ENCODE measurements at places on chromosomes 5 and 9.

DNA sequence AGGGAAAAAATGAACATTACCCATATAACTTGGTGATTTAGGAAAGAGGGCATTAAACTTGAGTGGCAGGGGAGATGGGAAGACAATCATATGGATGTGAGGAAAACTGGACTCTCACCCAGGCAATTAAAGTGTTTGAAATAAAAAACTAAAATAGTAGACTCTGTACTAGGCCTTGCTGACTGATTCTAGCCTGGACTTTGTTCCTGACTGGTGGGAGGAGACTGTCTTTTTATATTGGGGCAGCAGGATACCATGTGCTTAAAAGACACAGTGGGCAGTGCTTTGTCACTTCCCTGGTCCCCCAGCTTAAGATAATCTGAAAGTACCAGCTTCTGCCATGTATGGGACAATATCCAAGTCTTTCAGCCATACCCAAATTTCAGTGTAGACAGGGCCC lies 107.0 kb downstream of the ACTL7B start:
- no peak overlapping the region for H3K27ac ChIP-seq
- DNase-seq = no peak
- no peaks in the 10 kb centered on the region for H3K36me3 ChIP-seq
- H3K4me3 ChIP-seq = no peak overlapping the region

DNA sequence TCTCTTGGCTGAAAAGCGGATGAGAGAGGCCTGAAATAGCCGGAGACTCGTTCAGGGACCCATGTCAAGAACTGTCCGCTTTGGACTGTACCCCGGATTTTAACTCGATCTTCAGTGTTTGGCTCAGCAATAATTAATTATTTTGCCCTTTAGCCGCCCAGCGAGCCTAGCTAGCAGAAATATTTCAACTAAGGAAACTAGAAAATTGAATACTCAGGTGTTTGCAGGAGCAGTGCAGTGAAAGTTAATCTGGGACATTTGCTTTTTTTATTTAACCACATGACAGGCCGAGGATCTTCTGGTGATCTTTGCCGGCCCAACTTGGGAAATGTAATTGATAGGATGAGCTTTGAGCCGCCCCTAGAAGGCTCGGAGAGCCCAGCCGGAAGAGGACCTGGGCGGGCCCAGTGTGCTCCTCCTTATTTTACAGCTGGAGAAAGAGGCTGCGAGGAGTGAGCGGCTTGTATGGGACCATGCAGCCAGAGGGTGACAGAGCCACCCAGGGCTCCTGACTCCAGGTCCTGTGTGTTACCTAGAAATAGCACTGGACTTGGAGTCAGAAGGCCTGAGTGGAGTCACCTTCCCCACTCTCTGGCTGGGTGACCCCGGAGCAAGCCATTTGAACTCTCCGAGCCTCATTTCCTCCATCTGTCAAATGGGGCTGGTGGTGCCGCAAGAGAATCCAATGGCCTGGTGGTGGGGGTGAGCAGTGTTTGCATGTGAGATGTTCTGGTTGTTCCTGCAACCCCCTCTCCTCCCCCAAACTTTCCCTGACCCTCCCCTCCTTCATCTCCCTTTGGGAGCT lies 2.4 kb downstream of the PPARGC1B start:
- peak overlapping the region; percentile 90 for H3K4me3 ChIP-seq
- no peaks in the 10 kb centered on the region for H3K36me3 ChIP-seq
- H3K27ac ChIP-seq = peak overlapping the region; percentile 94
- DNase-seq = peak; percentile 72
- peaks cover 3% of the 10 kb centered on the region for H3K4me1 ChIP-seq

- H3K4me1 ChIP-seq = peaks cover 14% of the 10 kb centered on the region
- H3K27me3 ChIP-seq = no peaks in the 10 kb centered on the region
- no peaks in the 10 kb centered on the region for H3K36me3 ChIP-seq
- no peak for DNase-seq
These were observed 4.9 kb downstream of the ABCA2 start for GRCh38 chr9:137023157-137023556.

DNA sequence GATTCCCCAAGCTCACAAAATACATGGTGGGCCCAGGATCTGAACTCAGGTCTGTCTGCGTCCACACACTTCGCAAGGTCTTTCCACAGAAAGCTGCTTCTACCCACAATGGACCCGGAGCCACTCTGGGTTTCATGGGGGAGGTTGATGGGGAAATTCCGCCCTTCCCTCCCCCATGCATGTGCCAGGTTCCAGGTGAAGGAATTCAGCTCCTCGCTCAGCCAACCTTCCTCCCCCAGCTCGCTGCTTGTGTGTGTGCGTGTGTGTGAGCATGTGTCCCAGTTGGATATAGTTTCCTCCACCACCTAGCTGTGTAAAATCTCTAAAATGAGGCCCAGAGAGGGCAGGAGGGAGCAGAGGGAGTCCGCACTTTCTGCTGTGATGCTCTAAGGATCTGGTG lies 1.0 kb downstream of the PTGS1 start:
- H3K4me3 ChIP-seq = no peak overlapping the region
- H3K27me3 ChIP-seq = peaks cover 6% of the 10 kb centered on the region

GRCh38 chr9:133436681-133437080 lies 14.5 kb downstream of the ADAMTS13 start:
- H3K4me1 ChIP-seq = no peaks in the 10 kb centered on the region
- H3K27ac ChIP-seq = no peak overlapping the region
- DNase-seq = no peak

GRCh38 chr5:81805086-81805485 lies 54.2 kb upstream of the SSBP2 start:
- no peak overlapping the region for H3K4me3 ChIP-seq
- H3K27me3 ChIP-seq = no peaks in the 10 kb centered on the region
- H3K4me1 ChIP-seq = no peaks in the 10 kb centered on the region
- H3K36me3 ChIP-seq = no peaks in the 10 kb centered on the region

DNA sequence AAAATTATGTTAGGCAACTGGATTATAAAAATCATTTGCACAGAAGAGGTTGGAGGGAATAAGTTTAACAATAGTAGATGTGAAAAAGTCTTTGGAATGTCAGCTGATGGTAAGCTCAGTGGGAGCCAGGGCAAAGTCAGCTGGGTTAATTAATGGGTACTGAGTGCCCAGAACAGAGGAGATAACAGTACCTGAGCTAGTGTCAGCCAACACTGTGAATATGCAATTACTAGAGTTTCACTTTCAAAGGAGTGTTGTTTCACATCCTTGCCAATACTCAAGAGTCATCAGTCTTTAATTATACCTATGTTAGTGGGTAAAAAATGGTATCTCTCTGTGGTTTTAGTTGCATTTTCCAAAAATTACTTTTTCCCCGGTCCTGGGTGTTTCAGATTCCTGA lies 135.1 kb downstream of the KIF4B start:
- H3K36me3 ChIP-seq = no peaks in the 10 kb centered on the region
- no peaks in the 10 kb centered on the region for H3K4me1 ChIP-seq
- no peaks in the 10 kb centered on the region for H3K27me3 ChIP-seq
- H3K27ac ChIP-seq = no peak overlapping the region

- no peak overlapping the region for H3K4me3 ChIP-seq
- no peak for DNase-seq
- H3K36me3 ChIP-seq = no peaks in the 10 kb centered on the region
- no peaks in the 10 kb centered on the region for H3K4me1 ChIP-seq
- no peak overlapping the region for H3K27ac ChIP-seq
These were observed 163.4 kb upstream of the MAP1B start for GRCh38 chr5:71943874-71944273.

- H3K36me3 ChIP-seq = no peaks in the 10 kb centered on the region
- H3K4me1 ChIP-seq = peaks cover 65% of the 10 kb centered on the region
- peak overlapping the region; percentile 7 for H3K4me3 ChIP-seq
- no peak for DNase-seq
These were observed 4.3 kb downstream of the SMIM3 start for GRCh38 chr5:150782850-150783249.

- H3K4me1 ChIP-seq = no peaks in the 10 kb centered on the region
- no peak overlapping the region for H3K4me3 ChIP-seq
- H3K27ac ChIP-seq = no peak overlapping the region
- no peak for DNase-seq
These were observed 56.9 kb downstream of the MVB12B start for GRCh38 chr9:126383406-126384046.

GRCh38 chr9:114505187-114506081 lies at the start of gene WHRN:
Gene WHRN (minus strand): TSS chr9:114505473. CDS start chr9:114504801, 672 bp downstream.
- no peaks in the 10 kb centered on the region for H3K4me1 ChIP-seq
- peaks cover 44% of the 10 kb centered on the region for H3K27me3 ChIP-seq
- no peaks in the 10 kb centered on the region for H3K36me3 ChIP-seq
- peak; percentile 91 for DNase-seq

- no peaks in the 10 kb centered on the region for H3K4me1 ChIP-seq
- H3K4me3 ChIP-seq = no peak overlapping the region
- no peaks in the 10 kb centered on the region for H3K27me3 ChIP-seq
- no peak for DNase-seq
- no peak overlapping the region for H3K27ac ChIP-seq
These were observed 173.7 kb downstream of the BRINP1 start for GRCh38 chr9:119195521-119195920.

DNA sequence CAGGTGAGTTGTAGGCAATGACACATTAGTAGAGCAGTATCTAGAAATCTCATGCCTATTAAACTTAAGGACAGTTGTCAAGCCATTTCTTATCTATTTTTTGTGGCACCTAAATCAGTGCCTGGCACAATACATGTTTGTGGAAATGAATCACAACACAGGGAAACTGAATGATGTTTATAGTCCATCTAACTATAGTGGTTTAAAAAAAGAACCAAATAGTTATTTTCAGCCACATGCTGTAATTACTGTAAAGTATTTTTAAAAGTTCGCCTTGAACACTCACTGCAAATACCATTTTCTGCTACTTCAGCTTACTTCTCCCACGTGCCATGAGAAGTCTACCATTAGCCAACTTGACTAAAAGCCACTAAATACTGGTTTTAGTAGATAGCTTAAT lies 21.9 kb downstream of the FNBP1 start:
- H3K4me1 ChIP-seq = peaks cover 8% of the 10 kb centered on the region
- H3K27me3 ChIP-seq = no peaks in the 10 kb centered on the region
- H3K27ac ChIP-seq = peak overlapping the region; percentile 14
- DNase-seq = no peak
- peaks cover 5% of the 10 kb centered on the region for H3K36me3 ChIP-seq

GRCh38 chr9:134179595-134179917 lies 15.2 kb upstream of the RNU6ATAC start:
- H3K27me3 ChIP-seq = peaks cover 10% of the 10 kb centered on the region
- H3K4me3 ChIP-seq = no peak overlapping the region

DNA sequence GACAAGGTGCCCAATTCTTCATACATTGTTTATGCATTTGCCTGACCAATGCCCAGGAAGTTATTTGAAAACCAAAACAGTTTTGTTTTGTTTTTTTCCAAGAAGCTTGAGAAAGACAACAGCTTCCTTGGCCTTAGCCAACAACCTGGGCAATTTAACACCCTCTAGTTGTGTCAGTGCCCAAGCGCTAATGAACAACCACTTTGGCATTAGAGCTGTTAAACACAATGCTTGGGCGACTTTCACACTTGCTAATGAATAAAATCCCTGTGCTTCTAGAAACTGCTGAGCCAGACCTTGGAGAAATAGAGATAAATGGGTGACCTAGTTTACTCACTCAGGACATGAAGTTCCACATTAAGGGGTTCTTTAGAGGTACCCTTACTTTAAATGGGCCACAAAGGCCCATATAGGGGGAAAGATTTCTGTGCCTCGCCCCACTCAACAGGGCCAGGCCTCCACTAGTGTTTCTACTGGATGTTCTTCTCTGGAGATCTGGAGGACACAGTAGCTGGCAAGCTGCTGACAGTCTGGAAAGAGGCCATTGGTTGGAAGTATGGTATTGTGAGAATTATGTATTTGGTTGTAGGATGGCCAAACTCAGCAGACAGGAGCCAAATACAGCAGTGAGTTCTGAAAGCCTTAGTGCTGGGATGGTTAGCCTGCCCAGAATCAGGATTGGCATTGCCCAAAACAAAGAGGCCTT lies 179.8 kb downstream of the DOCK8 start:
- DNase-seq = no peak
- no peaks in the 10 kb centered on the region for H3K27me3 ChIP-seq
- no peak overlapping the region for H3K27ac ChIP-seq
- no peaks in the 10 kb centered on the region for H3K4me1 ChIP-seq

DNA sequence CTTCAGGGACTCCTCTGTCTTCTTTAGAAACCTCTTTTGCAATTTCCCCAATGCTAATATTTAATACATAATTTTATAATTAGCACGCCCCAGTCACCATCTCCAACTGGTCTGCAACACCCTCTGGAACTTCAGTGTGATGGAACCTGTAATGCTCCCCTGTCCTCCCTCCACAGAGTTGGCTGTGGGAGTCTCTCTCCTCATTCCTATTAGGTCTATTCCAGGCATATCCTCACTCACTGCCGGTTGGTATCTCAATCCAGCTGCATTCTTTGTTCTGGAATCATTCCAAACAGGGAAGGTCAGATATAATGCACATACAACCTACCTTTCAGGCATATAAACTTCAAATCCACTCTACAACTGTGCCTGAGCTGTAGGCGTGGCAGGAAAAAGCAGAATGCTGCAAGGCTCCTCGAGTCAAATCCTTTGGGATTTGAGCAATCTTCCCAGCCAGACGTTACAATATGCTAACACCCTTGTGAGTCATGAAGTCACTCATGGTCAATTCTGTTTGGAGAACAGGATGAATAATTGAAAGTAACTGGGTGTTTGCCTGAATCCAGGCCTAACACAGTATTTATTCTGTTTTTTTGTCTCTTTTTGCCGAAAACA lies 293.8 kb downstream of the CWC27 start:
- peak; percentile 47 for DNase-seq
- H3K27me3 ChIP-seq = no peaks in the 10 kb centered on the region
- H3K4me1 ChIP-seq = peaks cover 7% of the 10 kb centered on the region
- H3K36me3 ChIP-seq = no peaks in the 10 kb centered on the region
- H3K27ac ChIP-seq = peak overlapping the region; percentile 82

GRCh38 chr5:107088907-107089306 lies 581.8 kb downstream of the EFNA5 start:
- H3K36me3 ChIP-seq = no peaks in the 10 kb centered on the region
- DNase-seq = no peak
- no peak overlapping the region for H3K27ac ChIP-seq
- no peak overlapping the region for H3K4me3 ChIP-seq
